ENCODE measurements at places on chromosomes 12 and 14.

DNA sequence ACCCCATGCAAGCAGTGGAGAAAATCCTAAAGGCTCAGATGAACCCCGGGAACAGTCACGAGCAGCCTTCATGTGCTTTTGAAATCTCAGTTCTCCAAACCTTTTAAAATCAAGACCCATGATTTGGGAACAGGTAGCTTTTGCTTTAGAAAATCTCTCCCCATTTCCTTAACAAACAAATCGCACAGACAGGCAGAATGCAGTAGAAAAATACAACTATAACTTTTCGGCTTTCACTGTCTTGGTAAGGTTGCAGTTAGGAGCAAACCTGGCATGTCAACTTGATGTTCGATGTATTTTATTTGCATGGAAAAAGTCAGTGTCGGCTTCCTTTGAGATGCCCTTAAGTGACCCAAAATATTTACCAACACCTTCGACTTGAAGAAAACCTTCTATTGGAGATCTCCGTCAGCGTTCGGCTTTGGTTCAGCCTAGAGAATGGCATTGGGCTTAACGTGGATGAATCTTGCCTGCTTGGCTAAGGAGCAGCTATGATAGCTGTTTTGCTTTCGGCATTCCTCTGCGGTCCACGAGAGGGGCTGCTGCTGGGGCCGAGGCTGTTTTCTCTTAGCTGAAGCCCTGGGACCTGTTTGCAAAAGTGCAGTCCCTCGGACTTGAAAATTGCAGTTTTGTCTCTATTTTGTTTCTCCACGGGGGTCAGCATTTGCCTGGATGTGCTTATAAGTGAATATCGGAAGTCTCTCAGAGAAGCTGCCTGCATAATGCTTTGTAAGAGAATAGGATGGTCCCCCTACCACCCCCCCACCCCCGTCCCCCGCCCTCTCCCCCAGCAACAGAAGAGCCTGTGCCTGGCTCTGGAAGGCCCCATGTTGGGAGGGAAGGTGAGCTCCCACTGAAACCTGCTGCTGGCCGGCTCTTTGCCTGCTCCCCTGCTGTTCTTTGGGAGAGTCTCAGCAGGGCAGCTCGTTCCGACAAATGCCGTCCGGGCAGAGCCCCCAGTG lies 122.8 kb downstream of the AACS start:
- DNase-seq, result no peak

DNA sequence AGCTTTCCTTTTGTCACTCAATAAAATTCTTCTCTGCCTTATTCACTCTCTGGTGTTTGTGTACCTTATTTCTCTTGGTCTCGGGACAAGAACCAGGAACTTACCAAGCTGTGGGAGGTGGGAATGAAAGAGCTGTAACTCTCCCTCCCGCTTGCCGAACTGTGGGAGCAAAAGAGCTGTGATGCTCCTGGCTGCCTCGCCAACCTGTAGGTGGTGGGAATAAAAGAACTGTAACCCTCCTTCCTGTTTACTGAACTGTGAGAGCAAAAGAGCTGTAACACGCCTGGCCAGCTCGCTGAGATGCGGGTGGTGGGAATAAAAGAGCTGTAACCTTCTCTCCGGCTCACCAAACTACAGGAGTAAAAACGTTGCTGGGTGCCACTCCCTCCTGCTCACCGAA lies 314.1 kb upstream of the LRIG3 start:
- DNase-seq, result no peak

DNA sequence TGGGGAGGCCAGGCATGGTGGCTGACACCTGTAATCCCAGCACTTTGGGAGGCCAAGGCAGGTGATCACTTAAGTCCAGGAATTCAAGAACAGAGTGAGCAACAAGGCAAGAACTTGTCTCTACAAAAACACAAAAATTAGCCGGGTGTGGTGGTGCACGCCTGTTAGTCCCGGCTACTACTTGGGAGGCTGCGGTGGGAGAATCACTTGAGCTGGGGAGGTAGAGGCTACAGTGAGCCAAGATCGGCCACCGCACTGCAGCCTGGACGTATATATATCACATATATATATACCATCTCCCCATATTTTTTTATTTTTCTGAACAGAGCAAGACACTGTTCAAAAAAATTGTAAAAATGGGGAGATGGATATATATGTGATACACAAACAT lies 19.5 kb downstream of the CKAP4 start:
- no peak for DNase-seq

GRCh38 chr12:93536766-93537488 lies 35.5 kb upstream of the SOCS2 start:
- no peak for DNase-seq

DNA sequence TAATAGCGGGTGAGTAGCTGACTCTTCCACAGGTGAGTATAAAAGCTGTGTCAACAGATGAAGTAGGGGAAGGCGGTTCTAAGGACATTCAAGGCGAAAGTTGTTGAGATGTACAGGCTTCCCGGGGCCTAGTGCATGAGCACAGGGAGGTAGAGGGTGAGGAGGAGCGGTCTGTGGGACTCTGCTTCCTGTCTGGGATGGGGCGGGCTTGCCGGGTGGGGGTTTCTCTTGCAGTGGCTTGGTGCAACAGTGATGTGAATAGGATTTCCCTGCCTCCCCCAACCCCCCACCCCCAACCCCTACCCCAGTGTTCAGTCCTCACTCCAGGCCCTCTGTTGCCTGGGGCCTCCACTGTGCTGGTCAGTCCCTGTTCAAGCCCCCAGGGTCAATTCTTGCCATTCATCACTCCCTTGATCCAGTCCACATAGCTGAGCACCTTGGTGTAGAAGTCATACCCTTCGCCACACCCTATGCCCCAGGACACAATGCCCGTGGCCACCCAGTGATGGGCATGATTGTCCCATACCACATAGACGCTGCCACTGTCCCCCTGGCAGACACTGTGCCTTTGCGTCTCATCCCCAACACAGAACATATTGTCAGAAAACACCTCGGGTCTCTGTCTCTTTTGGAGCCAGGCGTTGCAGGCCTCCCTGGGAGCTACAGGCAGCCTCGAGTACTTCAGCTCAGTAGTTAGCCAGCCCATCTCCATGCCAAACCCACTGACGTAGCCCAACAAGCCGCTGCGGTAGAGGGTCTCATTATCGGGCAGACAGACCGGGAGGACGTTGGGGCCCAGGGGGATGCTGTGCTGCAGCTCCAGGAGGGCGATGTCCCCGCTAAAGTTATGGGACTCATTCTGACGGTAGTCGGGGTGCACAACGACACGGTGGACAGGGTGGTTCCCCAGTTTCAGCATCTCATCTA lies 4.0 kb upstream of the C1R start:
- DNase-seq, result no peak

GRCh38 chr12:75137896-75138295 lies 71.7 kb downstream of the KCNC2 start:
- DNase-seq, result no peak

DNA sequence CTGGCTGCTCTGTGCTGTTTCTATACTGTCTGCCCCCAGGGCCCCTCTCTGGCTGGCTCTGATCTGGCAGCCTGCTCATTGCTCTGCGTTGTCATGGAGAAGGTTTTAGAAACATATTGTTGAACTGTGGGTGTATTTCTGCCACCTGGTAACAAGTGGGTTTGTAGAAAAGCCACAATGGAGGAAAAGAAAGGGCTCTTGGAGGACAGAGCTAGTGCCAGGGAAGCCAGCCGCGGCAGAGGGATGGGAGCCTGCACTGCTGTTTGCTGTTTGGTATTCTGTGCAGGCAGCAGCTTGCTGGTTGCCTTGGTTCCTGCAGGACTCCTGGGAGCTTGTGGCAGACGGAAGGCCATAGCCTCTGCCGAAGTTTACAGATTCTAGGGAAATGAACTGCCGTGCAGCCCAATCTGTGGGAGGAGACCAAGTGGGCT lies 15.1 kb downstream of the CCDC177 start:
- no peak for DNase-seq

DNA sequence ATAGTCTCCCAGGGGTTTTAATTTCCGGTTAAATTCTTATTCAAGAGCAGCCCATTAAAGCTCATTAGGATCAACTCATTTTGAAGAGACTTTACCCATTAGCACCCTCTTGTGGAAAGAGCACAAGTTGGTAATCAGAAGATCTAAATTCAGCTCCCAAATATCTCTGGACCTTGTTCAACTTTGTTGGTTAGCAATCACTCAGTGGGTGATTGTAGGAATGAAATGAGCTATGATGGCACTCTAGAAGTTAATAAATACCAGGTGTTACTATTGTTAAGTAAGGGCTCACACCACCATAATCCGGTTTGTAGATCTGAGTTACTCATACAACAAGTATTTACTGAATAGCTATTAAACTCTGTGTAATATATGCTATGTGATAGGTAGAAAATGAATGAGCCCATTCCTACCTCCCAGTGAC lies 42.9 kb downstream of the TRIP11 start:
- DNase-seq, result peak; percentile 50

GRCh38 chr12:124583854-124584253 lies 16.4 kb upstream of the NCOR2 start:
- no peak for DNase-seq

DNA sequence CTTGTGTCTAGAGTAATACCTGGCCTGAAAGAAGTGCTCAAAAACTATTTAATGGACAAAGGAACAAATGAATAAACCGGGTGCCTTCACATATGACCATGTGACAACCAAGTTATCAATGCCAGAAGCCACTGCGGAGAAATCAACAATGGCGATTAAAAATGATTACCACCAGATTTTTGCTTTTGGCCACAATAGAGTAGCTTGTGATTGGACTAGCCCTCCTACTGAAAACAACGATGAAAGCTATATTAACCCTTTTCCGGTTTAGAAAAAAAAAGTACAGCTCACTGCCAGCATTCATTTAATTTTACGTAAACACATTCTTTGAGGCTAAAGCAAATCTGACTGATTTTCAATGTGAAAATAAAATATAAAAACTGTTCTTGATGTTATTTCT lies 41.6 kb upstream of the TTC7B start:
- DNase-seq, result no peak

DNA sequence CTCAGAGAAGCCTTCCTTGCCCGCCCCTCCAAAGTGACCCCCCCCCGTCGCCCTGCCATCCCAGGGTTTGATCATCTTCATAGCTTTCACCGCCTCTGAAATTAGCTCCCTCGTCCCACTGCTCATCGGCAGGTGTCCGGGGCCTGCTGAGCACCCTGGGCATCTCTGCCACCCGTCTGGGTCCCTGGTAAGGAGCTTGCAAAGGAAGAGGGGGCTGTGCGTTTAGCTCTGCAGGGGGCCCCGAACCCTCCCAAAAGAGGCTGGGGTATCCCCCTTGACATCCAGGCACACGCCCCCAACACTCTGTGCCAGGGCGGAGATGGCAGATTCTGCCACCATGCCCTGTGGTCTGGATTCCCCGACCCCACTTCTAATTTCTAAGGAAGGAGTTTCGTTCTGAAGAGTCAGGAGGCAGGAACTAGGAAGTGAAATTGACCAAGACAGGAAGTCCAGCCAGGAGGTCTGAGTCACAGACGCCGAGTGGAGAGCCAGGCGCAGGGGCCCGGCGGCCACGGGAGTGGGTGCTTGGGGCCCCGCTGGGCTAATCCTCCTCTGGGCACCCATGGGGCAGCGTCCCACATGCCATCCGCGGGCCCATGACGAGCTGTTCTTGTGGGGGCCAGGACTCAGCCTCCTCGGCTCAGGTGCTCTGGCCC lies 95.7 kb downstream of the RFLNA start:
- DNase-seq, result no peak

- no peak for DNase-seq
Measured at GRCh38 chr14:68711561-68712309, 81.1 kb downstream of the ZFP36L1 start.

- peak; percentile 20 for DNase-seq
Measured at GRCh38 chr12:127083008-127083949, 1183.7 kb upstream of the TMEM132C start.

- no peak for DNase-seq
Measured at GRCh38 chr12:26848156-26848825, 15.3 kb upstream of the ITPR2 start.

DNA sequence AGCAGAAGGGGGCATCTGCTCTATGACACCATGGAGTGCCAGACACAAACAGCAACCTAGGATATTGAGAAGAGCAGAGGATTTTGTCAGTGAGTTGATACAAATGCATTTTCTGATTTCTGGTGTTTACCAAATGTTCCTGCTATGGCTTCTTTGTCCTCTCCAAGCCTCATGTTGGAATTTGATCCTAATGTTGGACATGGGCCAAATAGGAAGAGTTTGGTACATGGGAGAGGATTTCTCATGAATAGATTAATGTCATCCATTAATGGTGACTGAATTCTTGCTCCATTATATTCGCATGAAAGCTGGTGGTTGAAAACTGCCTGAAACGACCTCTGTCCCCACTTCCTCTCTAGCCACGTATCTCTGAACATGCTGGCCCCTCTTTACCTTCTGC lies 1002.2 kb upstream of the FLRT2 start:
- no peak for DNase-seq

GRCh38 chr12:84072961-84073360 lies 839.6 kb downstream of the SLC6A15 start:
- no peak for DNase-seq

- DNase-seq, result no peak
Measured at GRCh38 chr14:36363704-36364103, 43.3 kb upstream of the MBIP start.

DNA sequence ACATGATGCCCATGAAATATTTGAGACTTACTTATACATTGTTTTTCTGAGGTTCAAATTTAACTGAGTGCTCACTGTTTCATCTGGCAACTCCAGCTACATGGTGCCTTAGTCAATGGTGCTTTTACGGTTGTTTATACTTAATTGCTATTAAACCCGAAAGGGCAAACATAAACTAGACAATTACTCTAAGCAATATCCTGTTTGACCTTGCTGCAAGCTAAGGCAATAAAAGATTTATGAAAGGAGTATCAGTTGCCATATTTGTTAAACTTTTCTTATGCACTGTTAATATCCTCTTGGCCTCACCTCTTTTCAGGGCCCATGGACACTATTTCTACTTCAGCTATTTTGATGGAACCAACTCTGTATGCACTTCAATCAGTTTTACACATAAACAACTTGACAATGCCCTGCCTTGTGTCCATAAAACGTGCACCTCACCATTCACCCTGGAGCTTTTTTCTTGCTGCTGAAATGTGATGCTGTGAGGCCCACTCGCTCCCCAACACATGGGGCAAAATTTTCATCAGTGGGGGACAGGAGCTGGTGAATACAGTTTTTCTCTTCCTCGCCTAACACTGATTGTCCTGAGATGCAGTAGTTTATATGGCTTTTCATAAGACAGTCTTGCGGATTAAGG lies 64.1 kb upstream of the HIF1A start:
- no peak for DNase-seq

GRCh38 chr12:49892732-49893317 lies 10.9 kb downstream of the FAIM2 start:
- DNase-seq, result no peak

- DNase-seq, result no peak
Measured at GRCh38 chr14:103529383-103530365, 678 bp downstream of the TRMT61A start.

DNA sequence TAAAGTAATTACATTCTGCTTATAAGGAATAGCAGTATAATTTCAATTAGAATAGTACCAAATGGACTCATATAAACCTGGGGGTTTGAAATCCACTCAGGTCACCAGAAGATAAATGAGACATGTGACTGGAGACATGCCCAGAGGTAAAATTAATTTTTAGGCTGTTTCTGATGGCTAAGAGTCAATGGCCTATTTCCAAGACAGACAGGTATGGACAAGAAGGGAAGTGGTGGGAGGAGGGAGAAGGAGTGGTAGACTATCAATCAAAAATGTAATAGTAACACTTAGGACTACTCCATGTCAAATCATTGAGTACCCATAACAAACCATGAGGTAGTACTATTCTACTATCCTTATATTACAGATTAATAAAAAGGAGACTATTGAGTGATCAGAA lies 544.0 kb downstream of the GALC start:
- no peak for DNase-seq
